Astrocyte (in vitro differentiated cells and primary cell): ENCODE measurements at places on chromosomes 2 and 18.

DNA sequence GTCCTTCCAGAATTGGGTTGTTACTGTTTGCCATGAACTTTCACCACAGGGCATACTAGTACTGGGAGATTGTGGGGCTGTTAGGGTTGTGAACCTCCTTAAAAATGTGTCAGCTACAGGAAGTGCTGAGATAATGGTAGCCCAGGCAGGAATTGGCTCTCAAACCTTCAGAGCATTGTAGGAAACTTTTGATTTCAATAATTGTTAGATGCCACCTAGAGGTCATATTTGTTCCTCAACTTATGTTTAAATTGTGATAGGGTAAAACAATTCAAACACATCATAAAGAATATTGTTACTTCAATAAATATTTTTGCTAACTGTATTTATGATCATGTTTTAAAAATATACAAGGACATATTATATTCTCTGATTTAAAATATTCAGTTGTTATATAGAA lies 594.6 kb downstream of the ADCYAP1 start:
- DNase-seq = no peak

GRCh38 chr18:31616586-31616985 lies 24.9 kb downstream of the TTR start:
- no peak for DNase-seq

DNA sequence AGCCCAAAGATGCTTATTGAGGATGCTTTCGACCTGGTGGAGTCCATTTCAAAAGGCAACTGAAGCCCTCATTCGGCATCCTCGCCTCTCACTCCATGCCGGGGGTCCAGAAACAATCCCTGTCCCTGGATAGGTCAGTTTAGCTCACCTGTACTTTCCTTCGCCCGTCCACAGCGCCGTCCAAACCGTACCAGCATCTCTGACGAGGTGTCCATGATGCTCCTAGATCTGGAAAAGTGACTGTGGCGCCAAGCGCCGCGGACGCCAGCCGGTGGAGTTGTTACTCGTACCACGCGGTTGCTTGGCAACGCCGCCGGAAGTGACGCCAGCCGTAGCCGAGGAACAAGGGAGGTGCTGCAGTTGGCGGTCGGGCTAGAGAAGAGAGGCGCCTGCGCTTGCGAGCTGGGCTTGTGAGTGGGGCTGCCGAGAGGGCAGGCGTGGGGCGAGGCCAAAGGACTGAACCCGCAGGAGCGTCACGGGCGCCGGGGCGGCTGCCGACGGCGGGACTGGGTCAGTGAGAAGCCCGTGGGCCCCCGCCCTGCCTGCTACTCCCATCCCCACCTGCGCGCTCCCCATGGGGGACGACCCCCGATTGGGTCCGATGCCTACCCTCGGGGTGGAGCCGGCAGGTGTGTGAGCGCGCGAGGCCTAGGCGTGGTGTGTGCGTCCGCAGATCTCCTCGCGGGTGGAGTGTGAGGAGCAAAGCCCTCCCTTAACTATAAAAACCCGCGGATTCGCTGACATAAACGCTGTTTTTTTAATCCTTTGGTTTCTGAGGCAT lies at the start of the genes CFAP210 and PHOSPHO2:
Gene CFAP210, minus strand, starts transcription at position 293 of the 781 bp plus-strand sequence. Its CDS starts 78 bp downstream, at position 215.
Gene PHOSPHO2, plus strand, starts transcription at position 357 of the 781 bp plus-strand sequence. CDS start 6,503 bp downstream, outside the sequence.
- DNase-seq = peak; percentile 94

GRCh38 chr2:176709149-176709951 lies 440.1 kb downstream of the MTX2 start:
- DNase-seq = no peak

- DNase-seq = peak; percentile 92
Observed at GRCh38 chr2:215833531-215834162, 179.7 kb downstream of the MREG start.

GRCh38 chr2:114550895-114551793 lies 108.7 kb downstream of the DPP10 start:
- DNase-seq = peak; percentile 4

DNA sequence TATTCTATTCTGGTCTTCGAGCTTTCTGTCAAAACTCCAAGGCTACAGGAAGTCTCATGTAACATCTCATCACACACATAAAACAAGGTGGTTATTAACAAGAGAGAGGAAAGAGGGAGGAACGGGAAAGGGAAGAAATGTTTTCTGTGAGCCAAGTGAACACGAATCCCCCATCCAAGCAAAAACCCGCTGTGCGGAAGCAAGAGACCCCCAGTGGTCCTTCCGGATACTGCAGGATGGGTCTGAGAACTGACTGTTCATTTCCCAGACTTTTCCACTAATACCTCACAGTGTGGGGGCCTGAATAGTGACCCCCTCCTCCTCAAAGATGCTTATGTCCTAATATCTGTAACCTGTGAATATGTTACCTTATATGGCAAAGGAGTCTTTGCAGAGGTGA lies 19.0 kb upstream of the DIPK1C start:
- DNase-seq = no peak

DNA sequence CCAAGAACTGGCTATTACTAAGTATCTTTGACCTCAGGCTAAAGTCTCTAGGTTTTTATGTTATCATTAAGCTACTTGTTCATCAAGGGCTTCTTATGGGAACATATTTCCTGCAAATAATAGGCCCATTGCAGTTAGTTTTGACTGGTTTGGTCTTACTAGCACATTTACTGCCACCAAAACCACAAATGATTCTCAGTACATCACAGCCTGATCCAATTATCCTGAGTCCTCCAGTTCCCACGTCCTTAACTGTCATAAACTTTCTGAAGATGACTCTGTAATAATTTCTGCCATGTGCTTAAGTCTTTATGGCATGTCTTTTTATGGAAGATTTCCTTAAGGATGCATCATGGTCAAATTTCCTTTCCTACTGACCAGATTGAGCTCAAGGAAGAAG lies 123.3 kb upstream of the TANK start:
- DNase-seq = no peak

DNA sequence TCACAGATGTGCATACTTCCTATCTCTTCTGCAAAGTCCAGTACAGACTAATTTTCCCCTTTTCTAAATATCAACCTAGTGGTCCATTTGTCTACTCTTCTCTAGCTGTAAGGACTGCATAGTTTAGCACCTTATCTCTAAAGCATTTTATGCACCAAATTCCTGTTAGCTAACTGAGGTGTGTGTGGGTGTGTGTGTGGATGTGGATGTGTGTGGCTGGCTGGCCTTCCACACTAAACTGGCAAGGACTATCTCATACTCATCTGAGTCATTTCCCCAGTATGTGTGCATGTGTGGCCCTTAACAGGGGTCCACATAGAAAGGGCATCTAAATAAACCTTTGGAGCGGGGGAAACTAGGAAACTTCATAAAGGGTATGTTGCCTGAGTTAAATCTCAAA lies 139.6 kb downstream of the TTC32 start:
- DNase-seq = peak; percentile 90

DNA sequence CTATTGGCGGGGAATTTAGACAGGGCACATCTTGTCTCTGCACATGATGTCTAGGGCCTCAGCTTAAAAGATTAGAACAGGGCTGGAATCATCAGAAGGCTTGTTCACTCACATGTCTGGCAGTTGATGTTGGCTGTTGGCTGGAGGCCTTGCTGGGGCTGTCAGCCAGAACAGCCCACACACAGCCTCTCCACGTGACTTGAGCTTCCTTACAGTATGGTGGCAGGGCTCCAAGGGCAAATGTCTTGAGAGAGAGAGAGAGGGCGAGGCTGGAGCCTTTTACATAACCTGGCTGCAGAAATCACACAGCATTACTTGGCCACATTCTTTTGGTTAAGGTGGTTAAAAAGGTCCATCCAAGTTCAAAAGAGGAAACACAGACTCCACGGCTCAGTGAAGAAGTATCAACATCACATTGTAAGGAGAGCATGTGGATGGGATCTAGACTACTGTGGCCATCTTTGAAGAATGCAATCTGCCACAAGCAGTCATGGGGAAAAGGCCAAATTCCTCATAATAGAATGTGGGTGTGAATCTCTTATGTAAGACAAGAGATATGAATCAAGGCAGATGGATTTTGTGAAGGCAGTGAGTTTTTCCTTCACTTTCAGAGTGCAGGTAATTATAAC lies 30.4 kb downstream of the SRSF7 start:
- DNase-seq = peak; percentile 100

DNA sequence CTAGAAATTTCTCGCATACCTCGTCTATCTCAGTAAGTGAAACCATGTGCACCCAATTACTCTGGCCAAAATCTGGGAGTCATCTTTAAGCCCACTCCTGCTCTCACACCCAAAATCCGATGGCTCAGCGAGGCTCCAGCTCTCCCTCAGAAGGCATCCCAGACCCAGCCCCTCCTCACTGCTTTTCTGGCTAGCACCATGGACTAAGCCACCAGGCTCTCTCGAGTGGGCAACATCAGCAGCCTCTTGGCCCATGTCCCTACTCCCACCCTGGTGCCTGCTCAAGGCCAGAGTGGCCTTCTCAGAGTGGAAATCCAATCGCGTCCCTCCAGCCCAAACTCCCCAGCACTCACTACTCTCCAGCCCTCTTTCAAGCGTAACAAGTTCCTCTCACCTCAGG lies 27.2 kb downstream of the TNS1 start:
- DNase-seq = no peak

DNA sequence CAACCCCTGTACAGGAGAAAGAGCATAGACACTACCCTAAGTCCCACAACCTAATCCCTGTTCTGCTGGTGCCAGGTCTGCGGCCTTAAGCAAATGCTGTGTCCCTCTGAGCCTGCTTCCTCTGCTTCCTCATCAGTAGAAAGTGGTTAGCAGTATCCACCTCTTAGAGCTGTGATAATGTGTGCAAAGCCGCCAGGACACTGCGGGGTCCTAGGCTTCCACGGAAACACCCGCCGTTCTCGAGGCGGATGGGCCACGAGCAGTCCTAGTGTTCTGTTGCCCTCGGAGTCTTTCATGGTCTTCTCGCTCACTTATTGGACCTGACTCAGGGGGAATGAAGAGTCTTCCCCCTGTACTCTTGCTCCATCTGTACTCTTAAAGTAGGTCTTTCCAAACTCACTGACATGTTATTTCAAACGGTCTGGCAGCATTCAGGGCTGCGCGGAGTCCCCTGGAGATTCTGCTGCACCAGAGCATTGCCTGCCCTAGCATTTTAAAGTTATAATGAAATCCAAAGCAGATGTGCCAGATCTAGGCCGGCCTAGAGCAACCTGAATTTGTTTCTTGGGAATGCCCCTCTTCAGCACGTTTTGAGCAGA lies 107.2 kb upstream of the ZNF236 start:
- no peak for DNase-seq

DNA sequence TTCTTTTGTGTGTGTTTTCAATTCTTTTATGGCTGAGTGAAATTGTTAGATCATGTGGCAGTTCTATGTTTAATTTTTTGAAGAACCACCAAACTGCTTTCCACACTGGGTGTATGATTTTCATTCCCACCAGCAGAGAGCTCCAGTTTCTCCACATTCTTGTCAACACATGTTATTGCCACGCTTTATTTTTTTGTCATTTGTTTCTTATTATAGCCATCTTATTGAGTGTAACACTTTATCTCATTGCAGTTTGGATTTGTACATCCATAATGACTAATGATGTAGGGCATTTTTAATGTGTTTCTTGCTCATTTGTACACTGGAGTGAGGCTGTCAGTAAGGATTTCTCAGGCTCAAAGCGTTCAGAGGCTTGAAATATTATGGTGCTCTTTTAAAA lies 184.2 kb downstream of the PIEZO2 start:
- no peak for DNase-seq

DNA sequence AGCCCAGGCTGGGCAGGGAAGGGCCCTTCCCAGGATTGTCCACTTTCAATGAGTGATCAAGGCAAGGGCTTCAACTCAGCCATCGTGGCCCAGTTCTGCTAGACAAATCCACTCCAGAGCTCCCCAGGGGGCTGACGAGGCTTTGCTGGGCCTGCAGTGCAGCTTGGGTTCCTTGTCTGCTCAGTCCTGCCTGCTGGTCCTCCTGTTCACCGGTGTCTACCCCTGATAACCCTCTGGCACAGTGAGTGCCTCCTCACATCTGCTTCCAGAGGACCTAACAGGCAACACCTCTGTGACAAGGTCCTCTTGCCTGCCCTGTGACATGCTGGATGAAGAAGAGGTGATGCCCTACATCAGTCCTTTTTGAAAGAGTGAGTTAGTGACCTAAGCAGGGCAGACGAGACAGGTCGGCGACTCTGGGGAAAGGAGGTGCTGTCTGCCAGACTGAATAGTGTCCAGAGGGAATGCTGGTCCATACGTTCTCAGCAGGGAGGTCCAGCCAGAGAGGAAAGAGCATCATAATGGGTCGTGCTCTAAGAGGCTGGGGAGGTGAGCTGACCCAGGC lies 20.9 kb upstream of the KCNF1 start:
- no peak for DNase-seq

- peak; percentile 18 for DNase-seq
Observed at GRCh38 chr18:3906116-3906750, 456.3 kb downstream of the TGIF1 start.

- no peak for DNase-seq
Observed at GRCh38 chr2:215536510-215536909, 100.6 kb upstream of the FN1 start.

DNA sequence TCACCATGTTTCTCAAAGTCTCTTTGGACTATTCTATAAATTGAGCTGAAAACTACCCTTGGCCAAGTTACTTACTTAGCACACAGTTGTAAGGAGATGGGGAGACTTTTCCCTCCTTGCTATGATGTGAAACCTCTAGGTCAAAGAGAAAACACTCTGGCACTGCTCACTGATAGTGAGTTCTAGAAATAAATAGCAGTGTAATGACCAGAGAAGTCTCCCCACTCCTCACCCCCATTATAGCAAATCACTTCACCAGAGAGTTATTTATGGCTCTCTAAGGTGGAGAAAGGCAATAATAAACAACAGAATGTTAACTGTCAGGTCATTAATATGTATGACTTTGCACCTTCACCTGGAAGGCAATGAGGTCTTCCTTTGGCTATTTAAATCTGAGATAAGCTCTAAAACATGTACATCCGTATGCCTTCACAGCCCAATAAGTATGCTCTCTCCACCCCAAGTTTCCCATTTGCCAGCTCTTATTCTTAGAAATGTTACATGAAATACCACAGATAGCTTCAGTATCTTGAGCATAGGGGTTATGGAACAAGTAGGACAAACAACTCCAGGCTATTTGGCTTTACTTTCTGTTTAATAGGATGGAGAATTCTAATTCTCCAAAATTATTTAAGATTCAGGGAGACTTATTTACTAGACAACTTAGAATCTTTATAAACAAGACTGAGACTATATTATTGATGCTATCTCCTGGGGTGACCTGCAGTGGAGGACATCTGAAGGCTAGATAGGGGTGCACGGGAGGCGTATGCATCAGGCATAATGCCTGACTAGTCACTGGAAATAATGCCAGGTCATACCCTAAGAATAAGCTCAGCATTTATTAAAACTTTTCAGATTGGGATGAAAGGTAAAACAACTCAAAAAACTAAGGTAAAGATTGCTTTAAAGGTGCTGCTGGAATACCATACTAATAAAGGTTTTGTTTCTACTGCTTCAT lies 65.3 kb upstream of the DTNB start:
- DNase-seq = no peak
